ENCODE measurements at places on chromosomes 3 and 15.

- no peak for DNase-seq
Measured at GRCh38 chr3:143084856-143085731, 34.5 kb upstream of the CHST2 start.

GRCh38 chr3:144384241-144384979, 412.8 kb downstream of the DIPK2A start:
- no peak for DNase-seq

DNA sequence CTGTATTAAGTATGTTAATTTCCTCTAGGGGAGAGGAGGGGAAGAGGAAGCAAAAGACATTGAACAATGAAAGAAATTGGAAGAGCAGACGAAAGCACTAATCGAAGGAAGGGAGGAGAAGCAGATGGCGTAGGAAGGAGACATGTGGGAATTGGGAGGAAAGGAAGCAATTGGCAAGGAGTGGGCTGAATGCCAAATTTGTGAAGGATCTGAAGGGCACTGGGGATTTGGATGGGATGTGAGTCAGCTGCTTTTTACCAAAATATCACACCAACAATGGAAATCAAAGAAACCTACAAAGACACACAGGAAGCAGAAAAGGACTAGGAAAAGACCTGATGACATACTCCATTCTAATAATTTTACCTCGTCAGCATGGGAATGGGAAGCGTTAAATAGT, 1029.8 kb downstream of the ROBO1 start:
- DNase-seq, result no peak

DNA sequence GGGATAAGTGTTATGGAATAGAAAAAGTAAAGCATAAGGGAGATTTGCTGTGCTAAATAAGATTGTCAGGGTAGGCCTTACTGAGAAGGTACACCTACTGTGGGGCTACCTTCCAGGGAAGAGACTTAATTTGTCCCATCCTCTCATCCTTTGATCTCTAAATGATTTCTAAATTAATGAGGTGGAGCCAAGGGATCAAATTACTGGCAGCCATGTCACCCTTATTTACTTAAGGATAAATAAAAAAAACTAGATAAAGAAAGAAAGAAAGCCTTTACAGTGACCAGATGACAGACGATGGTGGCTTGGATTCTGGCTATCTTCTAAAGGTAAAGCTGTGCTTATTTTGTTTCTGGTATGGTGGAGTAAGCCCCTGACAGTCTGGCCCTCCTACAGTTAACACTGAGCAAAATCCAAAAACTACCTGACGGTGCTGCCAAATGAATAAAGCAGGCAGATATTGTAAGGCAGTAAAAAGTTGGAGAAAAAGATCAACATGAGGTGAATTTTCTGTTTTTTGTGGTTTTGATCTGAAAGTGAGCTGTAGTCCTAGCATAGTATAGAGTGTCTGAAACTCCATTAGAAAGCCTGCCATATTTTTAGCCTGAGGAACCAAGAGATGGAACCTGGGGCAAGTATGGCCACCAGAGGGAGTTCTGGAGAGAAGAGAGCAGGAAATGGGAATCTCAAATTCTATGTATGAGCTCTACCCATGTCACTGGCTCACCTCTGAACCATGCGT, 285.1 kb upstream of the MANF start:
- DNase-seq, result peak; percentile 64

DNA sequence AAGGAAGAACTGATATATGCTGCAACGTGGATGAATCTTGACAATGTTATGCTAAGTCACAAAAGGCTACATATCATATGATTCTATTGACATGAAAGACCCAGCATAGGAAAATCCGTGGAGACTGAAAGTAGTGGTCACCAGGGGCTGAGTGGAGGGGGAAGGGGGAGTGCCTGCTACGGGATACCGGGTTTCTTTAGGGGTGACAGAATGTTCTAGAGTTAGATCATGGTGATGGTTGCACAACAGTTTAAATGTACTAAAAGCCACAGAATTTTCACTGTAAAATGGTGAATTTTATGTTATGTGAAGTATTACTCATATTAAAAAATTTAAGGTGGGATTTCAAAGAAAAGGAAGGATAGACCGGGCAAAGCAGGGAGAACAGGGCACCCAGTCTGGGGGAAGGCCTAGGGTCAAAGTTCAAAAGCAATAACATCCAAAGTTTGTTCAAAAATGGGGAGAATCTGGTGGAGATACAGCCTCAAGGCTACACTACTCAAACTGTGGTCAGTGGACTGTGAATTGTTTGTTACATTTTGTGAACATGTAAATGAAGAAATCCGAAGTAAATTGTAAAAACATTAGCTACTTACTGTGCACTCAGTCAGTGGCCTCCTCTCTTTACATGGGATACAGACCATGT, 74.2 kb upstream of the FNDC3B start:
- no peak for DNase-seq

GRCh38 chr3:171402281-171402680, 57.9 kb downstream of the TNIK start:
- DNase-seq, result no peak

DNA sequence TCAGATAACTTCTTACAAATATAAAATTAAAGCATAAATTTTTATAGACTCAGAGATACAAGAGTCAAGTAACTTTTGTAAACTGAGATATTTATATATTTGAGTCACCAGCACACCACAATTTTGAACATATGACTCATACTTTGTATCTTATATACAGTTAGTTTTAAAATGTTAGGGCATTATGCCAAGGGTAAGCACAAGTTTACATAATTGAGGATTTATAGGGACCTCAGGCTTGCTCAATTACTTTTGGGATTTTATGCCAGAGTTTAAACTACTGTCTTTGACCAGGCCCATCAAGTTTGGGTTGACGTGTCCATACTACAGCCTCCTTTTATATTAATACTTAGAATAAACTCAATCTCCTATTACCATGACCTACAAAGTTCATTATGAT, 7.4 kb upstream of the FGF7 start:
- no peak for DNase-seq

DNA sequence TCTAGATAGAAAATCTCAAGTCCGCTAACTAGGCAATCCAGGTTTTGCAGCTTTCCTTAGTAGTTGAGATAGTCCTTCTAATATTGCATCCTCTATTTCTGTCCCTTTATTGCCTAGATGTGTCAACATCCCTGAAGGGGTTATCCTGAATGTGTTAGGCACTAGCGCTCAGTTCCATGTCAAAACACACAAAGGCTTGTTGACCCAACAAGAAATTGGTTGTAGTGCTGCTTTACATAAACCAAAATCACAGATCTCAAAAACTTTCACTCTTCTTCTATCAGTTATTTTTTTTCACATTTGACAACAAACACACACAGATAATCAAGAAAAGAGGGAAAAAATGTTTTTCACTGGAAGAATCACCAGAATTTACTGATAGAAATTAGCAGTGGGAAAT, 51.4 kb upstream of the SOX2 start:
- no peak for DNase-seq

GRCh38 chr3:31959951-31960792, 20.9 kb downstream of the OSBPL10 start:
- DNase-seq, result peak; percentile 41

GRCh38 chr15:90871139-90871715, 2.8 kb downstream of the FURIN start:
- DNase-seq, result no peak

- DNase-seq, result no peak
Measured at GRCh38 chr3:149245738-149246451, 24.3 kb upstream of the CP start.

All from H9 (cell line).